Smooth muscle cell of the brain vasculature (primary cell): ENCODE measurements at places on chromosomes 2 and 18.

DNA sequence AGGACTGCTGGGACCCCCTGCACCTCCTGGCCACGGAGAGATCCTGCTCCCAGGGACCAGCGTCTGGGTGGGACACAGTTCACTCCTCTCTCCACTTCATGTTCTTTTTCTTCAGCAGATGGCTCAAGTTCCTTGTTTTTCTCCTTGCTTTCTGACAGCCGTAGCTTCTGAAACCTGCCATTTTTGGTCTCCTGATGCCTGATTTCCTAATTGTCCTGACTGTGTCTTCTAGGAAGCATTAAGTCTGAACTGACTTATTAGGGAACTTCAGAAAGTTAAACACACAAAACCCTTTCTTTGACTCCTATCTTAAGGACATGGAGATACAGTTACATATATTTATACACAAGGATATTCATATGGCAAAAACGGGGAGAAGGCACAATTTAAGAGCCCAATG, 22.7 kb downstream of the CNNM4 start:
- no peak for DNase-seq

DNA sequence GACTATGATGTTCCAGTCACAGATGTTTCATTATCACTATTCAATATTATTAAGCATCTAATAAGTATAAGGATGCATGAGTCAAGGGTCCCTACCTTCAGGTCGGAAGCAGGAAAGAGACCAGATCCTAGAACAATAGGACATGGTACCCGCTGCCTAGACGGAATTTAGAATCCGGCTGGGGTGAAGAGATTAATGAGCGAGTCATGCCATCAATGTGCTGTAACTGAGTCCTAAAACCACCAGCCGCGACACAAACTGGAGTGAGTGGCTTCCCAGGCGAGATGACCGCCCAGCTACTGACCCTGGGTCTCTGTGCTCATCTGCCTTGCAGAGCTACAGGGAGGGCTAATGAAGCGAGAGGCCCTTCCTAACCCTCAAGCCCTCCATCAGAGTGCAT, 73.6 kb downstream of the DNMT3A start:
- DNase-seq, result no peak

DNA sequence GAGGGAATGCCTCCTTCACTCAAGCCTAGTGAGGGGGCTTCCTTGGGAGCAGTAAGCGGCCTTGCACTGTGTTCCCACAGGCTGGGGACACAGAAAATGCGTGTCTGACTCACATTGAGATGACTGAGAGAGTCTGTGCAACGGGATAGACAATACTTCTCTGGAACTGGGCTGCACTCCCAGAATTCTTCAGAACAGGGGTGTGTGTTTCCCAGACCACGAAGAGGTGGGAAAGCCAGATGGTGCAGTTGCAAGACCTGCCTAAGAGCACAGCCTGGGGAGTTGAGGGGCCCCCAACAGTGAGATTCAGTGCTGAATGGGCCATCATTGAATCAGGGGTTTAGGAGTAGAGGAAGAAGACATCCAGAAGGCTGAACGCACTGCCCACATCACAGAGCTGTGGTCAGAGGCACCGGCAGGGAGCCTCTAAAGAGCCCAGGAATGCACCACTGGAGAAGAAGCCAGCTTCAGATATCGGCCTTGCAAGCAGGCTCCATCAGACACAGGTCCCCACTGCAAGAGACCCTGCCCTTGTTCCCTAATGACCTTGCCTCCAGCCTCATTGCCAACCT, 36.6 kb upstream of the MRPL19 start:
- DNase-seq, result no peak

GRCh38 chr2:20562540-20563225, 88.2 kb downstream of the HS1BP3 start:
- DNase-seq, result no peak

DNA sequence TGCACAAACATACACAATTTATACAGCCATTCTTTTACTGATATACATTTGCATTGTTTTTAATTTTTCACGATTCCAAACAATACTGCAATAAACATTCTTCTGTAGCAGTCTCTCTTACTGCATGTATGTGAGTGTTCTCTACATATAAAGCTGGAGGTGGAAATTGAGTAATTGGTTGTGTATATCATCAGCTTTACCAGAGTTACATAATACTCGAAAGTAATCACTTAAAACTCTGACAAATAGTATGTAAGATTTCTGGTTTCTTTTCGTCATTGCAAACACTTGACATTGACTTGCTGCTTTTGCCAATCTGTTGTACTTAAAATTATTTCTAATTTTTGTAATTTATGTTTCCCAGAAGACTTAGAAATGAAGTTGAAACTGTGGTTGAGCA, 110.2 kb downstream of the TDRD15 start:
- no peak for DNase-seq

DNA sequence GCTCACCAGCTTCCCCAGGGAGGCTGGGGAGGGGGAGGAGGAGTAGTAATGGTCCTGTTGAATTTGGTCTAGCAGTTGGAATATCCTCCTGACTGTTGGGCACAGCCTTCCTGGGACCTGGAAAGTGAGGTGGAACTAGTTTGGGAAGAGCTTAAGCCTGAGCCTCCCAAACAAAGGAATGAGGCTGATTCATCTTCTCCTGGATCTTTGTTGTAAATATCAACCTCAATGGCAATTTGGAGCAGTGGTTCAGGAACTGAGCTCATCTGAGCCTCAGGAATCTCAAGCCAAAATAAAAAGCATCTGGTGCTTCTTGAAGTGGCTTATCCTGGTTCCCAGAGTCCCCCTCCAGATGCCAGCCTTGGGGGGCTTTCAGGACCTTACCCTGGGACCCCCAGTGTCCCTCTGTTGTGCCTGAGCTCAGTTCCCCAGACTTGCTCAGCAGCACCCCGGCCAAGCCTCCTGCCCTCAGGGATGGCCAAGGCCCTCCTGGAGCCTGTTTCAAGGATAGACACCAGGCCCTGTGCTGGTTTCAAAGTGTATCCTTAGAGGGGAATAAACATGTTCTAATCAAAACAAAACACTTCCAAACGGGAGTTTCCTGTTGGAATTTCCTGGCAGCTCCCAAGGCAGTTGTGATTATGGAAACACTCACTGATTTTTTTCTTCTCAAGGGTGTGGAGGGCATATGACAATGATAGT, 112.6 kb downstream of the DDX1 start:
- DNase-seq, result no peak

DNA sequence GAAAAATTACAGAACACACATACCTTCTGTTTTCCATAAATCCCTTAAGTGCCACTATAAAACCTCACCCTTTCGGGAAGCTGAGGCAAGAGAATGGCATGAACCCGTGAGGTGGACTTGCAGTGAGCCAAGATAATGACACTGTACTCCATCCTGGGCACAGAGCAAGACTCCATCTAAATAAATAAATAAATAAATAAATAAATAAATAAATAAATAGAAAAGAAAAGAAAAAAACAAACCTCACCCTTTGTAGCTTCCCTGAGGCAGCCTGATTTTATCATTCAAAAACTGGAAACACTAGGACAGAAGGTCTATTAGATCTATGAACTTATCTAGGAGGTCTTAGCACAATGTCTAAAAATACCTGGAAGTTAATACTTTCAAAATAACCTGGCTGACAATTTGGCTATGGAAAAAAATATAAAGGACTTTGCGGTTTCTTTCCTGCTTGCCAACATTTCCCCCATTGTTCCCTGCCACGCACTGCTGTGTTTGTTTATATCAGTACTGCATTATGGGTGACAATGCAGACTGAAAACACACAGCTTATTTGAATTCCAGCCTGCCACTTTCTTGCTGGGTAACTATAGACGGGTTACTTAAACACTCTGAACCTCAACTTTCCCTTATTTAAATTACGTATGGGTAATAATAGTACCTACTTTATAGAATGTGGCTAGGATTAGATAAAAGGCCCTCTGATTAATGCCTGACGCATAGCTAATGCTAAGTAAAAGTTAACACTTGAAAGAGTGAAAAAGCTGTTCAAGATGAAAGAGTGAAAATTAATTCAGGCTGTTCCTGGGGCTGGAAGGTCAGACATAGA, 313.0 kb downstream of the RDH14 start:
- no peak for DNase-seq

- DNase-seq, result no peak
These were observed 244.5 kb upstream of the ID2 start for GRCh38 chr2:8437228-8437948.

DNA sequence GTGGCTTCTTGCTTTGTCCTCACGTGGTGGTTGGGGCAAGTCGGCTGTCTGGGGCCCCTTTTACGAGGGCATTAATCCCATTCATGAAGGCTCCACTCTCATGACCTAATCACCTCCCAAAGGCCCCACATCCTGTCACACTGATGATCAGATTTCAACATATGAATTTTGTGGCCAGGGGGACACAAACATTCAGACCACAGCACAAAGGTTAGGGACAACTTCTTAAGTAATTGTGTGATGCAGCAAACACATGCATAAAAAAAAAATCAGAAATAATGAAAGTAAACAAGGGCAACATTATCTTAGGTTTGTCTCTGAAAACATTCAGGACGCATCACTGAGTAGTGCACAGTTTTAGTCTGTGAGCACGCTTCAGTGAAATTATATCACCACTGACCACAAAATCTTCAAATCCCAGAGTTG, 54.2 kb upstream of the FRZB start:
- DNase-seq, result no peak

DNA sequence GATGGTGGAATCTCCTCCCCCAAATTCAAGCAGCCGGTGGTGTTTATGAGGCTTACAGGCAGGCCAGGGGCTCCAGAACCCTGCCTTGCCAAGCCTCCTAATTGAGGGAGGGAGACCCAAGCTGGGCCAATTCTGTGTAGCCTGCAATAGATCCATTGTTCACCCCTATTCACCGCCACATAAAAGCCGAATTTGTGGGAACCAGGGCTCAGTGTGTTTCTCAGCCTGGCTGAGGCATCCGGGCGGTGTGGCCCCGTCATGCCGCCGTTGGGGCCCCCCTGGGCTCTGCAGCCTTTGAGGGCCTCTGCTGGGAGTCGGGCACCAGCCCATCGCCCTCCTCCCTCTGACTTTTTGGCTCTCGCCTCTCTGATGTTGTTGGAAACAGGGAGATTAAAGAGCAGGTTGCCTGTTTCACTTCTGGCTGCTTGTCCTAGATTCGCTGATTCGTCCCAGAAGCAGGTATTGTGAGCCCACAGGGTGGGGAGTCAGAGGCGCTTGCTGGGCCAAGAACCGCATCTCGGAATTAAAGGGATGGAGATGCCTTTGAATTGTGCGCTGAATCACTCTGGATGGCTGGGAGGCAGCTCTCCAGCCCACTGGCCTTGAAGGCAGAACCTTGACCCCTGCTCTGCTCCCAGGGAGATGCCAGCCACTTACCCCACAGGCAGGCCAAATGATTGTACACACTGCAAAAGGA, 14.7 kb upstream of the OTOS start:
- no peak for DNase-seq

- DNase-seq, result no peak
These were observed 767.7 kb upstream of the GCFC2 start for GRCh38 chr2:76478266-76479035.

DNA sequence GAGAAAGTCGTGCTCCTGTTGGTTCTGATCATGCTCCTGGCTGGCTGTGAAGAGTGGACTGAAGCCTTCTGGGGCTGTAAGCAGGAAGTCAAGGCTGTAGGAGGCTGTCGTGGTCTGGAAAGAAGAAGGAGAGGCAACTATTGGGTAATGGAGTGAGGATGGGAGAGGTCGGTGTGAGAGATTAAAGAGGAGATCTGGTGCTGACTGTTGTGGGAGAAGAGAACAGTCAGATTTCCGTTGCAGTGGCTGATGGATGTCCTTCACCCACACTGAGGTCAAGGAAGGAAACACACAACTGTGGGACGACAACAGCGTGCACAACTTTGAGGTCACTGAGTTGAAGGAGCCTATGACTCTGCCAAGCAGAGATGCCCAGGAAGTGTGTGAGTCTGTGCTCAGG, 2.8 kb upstream of the PSMD1 start:
- no peak for DNase-seq

DNA sequence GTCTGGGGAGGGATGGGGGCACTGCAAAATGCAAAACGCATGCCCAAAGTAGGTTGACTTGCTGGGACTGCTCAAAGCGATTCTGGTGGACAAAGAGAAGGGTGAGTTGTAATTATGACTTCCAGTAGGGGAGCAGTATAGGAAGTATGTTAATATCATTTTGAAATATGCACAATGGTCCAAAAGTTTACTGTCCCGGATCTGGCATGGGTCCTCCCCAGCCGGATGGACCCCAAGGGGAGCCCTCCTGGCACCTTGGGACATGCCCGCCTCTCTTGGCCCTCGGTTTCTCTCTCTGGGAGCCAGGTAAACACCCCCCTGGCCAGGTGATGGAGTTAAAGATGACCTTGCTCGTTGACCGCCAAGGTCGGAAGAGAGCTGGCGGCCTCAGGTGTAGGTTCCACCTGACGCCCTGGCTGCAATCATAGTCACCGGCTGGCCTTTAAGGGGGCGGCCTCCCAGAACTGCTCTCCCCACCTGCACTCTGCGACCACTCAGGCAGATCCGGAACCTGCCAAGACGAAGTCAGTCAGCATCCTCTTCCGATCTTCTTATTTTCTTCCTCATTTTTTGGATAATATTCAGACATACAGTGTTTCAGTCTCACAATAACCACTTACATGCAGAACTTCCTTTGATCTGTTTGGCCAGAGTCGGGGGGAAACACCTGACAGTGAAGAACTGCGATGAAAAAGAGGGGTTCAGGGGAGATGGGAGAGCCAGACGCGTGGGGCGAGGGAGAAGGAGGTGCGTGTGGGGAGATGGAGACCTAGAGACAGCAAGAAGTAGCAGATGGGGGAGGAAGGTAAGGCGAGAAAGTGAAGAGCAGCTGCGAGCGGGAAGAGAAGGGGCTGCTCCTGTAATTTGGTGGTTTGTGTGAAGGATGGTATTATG, 148.3 kb downstream of the MEIS1 start:
- no peak for DNase-seq

GRCh38 chr2:190805126-190805525, 75.5 kb upstream of the GLS start:
- no peak for DNase-seq

DNA sequence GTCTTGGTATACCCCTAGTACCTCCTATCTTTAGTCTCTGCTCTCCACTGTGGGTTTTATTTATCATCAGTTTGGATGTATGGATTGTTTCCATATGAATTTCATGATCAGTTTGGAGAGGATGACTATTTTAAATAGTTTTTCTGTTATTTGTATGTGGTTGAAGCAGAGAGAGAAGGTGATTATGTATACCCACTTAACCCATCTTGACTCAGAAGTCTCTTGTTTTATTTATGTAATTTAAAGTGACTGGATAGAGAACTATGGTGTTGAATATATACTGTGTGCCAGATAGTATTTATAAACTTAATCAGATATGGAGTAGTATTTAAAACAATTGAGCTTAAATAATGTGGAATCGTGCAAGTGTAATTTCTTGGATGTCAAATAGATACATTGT, 39.9 kb downstream of the SMAD4 start:
- no peak for DNase-seq
